ENCODE measurements at places on chromosomes 5 and 9. TPM values are rescaled to one million over a fixed set of nuclear protein-coding genes. Genes with fewer than 3 reads are reported as not detected.

The SPATA31D4 gene
- not detected for polyA plus RNA-seq

The FAM53C gene
- 31.0 TPM for polyA plus RNA-seq

The MYMK gene
- polyA plus RNA-seq, result 0.09 TPM

The PCDHB10 gene
- 6.5 TPM for polyA plus RNA-seq

The OR1Q1 gene
- not detected for polyA plus RNA-seq

The FUT7 gene
- polyA plus RNA-seq, result not detected

The DOCK2 gene
- 2.7 TPM for polyA plus RNA-seq

The KIF4B gene
- 0.23 TPM for polyA plus RNA-seq

All from right renal pelvis (tissue), 4 donors.